ENCODE measurements at places on chromosomes 7 and 10.

DNA sequence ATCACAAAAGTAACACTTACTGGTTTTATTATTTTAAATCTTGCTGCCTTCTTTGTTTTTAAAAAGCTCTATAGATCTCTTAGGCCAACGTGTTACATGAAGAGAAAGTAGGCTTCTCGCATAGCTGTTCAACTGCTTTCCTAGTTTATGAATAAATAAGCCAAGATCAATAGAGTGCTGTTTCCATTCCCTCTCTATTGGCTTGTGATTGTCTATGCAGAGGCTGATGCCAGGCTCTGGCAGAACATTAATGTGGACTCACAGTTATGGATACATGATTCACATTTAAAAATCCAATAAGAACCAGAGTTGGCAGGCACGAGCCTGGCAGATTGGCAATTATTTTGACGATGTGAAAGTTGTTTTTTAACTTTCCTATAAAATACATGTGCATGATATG lies 137.5 kb downstream of the GNAT3 start:
- DNase-seq: no peak

DNA sequence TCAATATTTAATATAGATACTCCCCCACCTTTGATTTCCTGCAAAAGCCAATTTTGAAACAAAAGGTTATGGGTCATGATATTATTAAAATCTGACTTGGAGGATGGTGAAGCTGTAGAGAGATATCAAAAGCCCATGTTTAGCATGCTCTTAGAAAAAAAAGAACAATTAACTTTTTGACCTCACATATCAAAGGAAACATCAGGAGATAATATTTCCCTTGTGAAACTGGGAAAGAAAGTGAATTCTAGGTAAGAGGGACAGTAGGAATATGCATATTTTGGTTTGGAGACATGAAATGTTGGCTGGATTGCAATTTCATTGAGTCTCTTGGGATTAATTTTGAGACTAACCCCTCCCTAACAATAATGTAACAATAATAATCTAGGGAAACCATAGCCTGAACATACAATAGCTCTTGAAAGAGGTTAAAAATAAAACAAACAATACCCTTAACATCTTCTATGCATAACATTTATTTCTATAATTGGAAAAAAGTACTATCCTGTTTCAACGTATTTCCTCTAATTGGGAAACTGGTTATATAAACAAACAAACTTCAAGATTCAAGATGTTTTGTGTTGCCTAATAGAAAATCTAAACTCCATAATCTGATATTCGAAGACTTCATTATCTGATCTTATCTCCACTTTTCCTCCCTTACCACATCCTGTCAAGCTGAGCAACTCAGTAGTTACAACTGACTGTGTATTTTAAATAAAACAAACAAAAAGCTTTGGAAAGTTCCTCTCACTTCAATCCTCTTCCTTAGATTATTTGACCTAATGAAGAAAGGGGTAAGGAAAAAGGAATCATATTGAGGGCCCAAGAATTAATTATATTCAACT lies 14.8 kb downstream of the TMEM26 start:
- no peak for DNase-seq

GRCh38 chr7:123581162-123581459 lies 20.5 kb upstream of the ASB15 start:
- DNase-seq: no peak

GRCh38 chr10:119701861-119702260 lies 24.0 kb upstream of the INPP5F start:
- DNase-seq: no peak

DNA sequence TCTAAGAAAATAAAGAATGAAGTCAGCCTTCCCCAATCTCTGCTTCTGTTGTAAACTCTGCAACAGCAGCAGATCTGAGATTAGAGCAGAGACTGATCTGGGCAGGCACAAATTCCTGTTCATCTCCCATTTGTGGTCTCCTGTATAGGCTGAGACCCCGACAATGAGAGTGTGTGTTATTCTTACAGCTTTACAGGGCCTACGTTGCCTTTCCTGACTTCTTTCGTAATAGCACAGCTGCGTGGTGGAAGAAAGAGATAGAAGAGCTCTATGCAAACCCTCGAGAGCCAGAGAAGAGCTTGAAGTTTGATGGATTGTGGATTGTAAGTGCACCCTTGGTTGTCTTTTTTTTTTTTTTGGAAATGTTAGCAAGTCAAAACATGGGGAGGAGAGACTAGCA lies 72.1 kb downstream of the PRSS58 start:
- DNase-seq: no peak

DNA sequence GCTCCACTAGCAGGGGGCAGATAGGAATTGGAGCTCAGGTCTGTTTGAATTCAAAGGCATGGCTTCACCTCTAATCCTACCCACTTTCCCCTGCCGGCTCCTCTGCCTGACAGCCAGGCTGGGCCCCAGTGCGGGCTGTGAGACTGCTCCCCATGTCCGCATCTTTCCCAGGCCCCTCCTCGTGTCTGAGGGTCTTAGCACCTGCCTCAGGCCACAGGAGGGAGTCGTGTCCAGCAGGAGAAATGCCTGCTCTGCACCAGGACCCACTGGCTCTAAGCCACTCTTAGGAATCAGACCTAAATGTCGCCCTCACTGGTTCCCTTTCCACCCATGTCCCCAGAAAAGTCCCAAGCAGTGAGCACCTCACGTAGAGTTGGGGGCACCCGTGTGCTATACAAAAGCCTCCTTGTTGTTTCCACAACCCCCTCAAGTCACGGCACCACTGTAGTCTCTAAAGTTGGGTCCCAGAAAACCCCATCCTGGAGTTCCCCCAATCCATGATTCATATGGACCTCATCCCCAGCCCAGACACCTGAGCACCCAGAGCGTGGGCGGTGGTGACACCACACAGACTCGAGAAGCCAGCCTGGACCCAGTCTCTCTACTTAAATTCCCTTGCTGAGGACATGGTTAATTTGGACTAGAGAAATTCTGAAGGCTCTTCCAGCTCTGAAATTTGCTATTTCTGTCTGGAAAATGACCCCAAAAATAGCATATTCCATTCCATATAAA lies 466.4 kb upstream of the ZMIZ1 start:
- no peak for DNase-seq

DNA sequence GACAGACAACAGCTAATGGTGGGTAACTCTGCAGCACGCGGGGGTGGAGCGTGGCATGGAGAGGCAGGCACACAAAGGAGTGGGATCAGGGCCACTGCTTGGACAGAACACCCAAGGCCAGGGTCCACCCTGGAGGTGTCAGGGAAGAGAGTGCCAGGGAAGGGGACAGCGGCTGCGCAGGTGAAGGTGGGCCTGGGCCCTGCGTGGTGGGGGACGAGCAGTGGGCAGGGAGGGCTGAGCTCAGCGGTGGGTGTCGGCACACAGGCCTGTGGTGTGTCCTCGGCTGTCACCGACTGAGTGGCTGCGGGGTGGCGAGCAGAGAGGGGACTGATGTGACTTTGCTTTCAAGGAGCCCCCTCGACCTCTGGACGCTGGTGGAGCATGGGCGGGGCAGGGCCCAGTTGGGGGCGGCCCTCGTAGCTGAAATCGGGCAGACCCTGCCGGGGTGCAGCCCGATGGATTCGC lies 8.4 kb upstream of the SCART1 start:
- no peak for DNase-seq

- no peak for DNase-seq
Measured at GRCh38 chr10:15632456-15633091, 87.1 kb downstream of the ITGA8 start.

GRCh38 chr10:44353721-44354120 lies 31.2 kb downstream of the CXCL12 start:
- no peak for DNase-seq

- DNase-seq: no peak
Measured at GRCh38 chr10:29841724-29842649, 207.2 kb upstream of the SVIL start.

- no peak for DNase-seq
Measured at GRCh38 chr10:79245539-79246208, 101.6 kb upstream of the PPIF start.

DNA sequence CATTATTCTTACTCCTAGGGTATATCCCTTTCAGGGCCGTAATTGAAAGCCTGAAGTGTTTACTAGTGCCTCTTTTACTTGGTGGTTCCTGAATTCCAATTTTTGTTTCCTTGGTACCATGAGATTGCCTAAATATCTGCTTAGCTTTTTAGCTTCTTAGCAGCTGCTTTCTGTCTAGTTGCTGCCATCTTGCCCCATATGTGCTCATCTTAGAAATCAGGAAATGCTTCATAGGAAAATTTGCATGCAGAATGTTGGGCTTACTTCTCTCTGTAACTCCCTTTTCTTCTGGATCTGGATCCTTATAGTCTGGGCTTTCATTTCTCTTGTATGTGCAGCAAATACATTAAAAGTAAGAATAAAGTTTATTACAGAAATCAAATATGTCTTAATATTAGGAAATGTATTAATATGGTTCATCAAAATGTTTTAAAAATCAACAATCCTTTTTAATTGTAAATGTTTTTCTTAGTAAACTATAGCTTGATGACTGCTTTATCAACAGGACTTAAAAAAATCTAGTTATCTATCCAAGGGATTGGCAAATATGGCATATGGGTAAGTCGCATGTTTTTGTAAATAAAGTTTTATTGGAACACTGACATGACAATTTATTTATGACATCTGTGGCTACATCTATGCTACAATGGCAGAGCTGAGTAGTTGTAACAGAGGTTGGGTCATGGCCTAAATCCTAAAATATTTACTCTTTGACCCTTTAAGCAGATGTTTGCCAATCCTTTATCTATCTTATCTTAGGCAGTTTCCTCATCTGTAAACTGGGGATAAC lies 73.5 kb upstream of the CDK6 start:
- no peak for DNase-seq

- no peak for DNase-seq
Measured at GRCh38 chr7:132319481-132319880, 256.8 kb downstream of the PLXNA4 start.

- no peak for DNase-seq
Measured at GRCh38 chr7:17986851-17987250, 40.8 kb downstream of the PRPS1L1 start.

- DNase-seq: no peak
Measured at GRCh38 chr10:97385565-97385964, 15.6 kb downstream of the RRP12 start.

DNA sequence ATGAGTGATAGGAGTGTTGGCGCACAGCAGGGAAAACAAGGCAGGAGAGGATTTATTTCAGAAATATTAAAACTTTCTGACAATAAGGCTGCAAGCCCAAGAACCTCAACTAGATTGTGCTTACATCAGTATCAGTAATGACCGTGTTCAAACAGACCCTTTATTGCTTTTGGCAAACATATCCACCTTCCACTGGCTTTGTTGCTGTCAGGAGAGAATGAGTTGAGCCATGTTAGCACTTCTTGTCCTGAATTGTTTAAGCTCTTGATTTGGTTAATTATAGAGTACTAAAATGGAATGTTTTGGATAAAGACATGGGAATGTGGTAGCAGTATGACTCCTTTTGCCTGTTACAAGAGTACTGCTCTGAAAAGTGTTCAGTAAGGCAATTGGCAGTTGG lies 3.8 kb downstream of the AHCYL2 start:
- no peak for DNase-seq

DNA sequence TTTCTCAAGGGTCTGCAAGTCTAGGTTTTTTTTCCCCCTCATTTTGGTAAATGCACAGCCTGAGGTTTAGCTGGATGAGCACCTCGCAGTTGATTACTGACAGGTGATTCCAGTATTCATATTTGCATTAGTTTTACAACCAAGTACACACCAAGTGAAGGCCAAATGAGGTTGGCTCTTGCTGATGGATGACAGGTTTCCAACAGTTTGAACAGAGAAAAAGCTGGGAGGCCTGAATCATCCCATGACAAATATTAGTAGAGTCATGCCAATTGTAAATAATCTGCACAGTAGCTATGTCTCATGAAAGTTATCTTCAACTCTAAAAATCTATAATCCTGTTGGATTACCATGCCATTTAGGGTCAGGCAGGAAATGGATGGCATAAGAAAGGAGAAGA lies 399.8 kb downstream of the HTR7 start:
- DNase-seq: no peak

- DNase-seq: no peak
Measured at GRCh38 chr7:85025312-85025756, 161.5 kb downstream of the SEMA3D start.

- no peak for DNase-seq
Measured at GRCh38 chr10:124254490-124254889, 161.1 kb upstream of the CHST15 start.

- no peak for DNase-seq
Measured at GRCh38 chr7:45910855-45911254, 10.2 kb downstream of the IGFBP3 start.

All from activated gamma-delta T cell (primary cell).